Activated CD4-positive, alpha-beta memory T cell treated with anti-CD3 and anti-CD28 coated beads for 36 hours (primary cell): ENCODE measurements at places on chromosomes 3 and 15. TPM values are rescaled to one million over a fixed set of nuclear protein-coding genes. Genes with fewer than 3 reads are reported as not detected.

GRCh38 chr3:46429250-46429649 is 22.2 kb downstream of the CCRL2 start:
- peaks cover 3% of the 10 kb centered on the region for H3K4me1 ChIP-seq
- H3K4me3 ChIP-seq: no peak overlapping the region
- DNase-seq: no peak
- no peaks in the 10 kb centered on the region for H3K27me3 ChIP-seq
- peaks cover 7% of the 10 kb centered on the region for H3K36me3 ChIP-seq
- no peak overlapping the region for H3K27ac ChIP-seq

- DNase-seq: no peak
- no peak overlapping the region for H3K27ac ChIP-seq
- H3K4me3 ChIP-seq: no peak overlapping the region
- H3K27me3 ChIP-seq: no peaks in the 10 kb centered on the region
- H3K4me1 ChIP-seq: no peaks in the 10 kb centered on the region
Measured at GRCh38 chr3:176992978-176993377, 204.3 kb downstream of the TBL1XR1 start.

DNA sequence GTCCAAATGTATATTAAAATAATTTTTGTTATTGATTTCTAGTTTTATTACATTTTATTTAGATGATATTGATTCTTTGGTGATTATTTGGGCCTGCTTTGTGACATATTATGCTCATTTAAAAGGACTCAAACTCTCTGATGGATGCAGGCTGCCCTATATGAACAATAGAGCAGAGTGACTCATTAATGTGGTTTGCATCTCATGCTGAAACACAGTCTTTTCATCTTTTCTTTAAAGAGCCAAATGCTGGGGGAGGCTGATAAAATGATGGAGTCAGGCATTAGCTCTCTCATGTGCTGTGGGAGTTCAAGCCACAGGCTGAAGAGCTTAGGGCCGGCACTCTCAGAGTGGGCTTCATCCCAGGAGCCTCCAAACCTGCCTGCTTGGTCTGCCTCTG is 7.2 kb downstream of the PLA1A start:
- H3K27ac ChIP-seq: no peak overlapping the region
- H3K36me3 ChIP-seq: no peaks in the 10 kb centered on the region
- H3K27me3 ChIP-seq: peaks cover 6% of the 10 kb centered on the region
- H3K4me3 ChIP-seq: no peak overlapping the region
- DNase-seq: no peak
- H3K4me1 ChIP-seq: peaks cover 7% of the 10 kb centered on the region

GRCh38 chr3:37115446-37115845 is 58.9 kb downstream of the LRRFIP2 start:
- H3K36me3 ChIP-seq: no peaks in the 10 kb centered on the region
- peaks cover 19% of the 10 kb centered on the region for H3K4me1 ChIP-seq
- no peak overlapping the region for H3K27ac ChIP-seq

The PCOLCE2 gene
- total RNA-seq: not detected
